ENCODE measurements at places on chromosomes 16 and 17.

DNA sequence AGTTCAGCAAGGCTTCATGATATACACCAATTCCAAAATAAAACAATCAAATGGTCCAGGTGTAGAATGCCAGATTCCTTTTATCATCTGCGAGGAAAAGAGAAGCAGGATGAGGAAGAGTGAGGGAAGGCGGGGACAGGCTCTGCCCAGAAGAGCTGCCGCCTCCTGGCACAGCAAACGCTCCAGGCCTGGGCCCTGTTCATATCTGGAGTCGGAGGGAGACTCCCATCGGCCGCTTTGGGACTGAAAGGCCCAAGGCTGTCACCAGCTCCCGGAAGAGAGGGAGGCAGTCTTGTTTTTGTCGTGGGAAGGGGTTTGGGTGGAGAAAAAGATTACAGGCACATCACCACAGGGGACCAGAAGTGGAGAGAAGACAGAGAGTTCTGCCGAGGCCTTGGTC lies 29.0 kb upstream of the SLC25A19 start:
- DNase-seq = no peak

GRCh38 chr17:46818929-46819859 lies 702 bp upstream of the WNT3 start:
- DNase-seq = no peak

- no peak for DNase-seq
Measured at GRCh38 chr16:65294165-65294564, 172.3 kb upstream of the CDH11 start.

DNA sequence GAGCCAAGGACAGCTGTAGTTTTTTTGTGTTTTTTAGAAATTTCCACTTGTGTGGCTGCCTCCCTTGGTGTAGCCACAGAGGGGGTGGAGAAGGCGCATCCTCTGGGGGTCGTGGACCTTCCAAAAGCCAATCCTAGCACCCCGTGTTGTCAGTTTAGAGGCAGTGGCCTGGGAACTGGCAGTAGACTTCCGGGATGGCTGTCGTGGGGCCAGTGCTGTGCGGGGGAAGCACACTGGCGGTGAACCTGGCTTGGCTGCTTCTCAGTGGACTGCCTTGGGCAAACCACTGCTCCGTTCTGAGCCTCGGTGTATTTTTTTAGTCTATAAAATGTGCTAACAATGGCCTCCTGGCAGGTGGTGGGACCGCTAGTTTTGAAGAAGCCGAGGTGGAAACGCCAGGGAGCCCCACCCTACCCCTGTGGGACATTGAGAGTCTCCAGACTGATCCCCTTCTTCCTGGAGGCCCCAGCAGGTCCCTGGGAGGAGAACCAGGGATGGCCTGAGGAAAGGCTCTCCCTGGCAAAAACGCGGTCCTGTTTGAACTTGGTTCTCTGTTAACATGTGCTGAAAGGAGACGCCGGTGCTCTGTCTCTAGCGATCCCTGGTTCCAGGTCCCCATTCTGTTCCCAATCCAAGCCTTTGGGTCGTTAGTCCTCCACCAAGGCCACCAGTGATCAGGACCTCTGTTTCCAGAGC lies 125.7 kb downstream of the CMIP start:
- no peak for DNase-seq

GRCh38 chr17:73064084-73064938 lies 28.2 kb downstream of the SLC39A11 start:
- DNase-seq = no peak

DNA sequence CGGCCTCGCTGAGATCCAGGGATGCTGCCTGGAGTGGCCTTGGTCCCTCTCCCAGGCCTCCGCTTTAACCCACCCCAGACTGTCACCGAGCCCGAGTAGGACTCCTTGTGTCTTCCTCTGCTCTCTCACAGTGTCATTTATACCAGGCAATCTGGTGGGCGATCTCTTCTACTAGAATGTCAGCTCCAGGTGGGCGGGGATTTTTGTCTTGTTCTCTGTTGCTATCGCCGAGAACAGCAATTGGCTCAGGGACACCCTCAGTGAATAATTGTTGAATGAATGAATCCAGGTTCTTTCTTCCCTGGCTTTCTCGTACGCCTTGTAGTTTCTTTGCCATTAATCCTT lies 591 bp downstream of the DHX38 start:
- no peak for DNase-seq

- no peak for DNase-seq
Measured at GRCh38 chr16:22625967-22626366, 115.3 kb downstream of the NPIPB5 start.

DNA sequence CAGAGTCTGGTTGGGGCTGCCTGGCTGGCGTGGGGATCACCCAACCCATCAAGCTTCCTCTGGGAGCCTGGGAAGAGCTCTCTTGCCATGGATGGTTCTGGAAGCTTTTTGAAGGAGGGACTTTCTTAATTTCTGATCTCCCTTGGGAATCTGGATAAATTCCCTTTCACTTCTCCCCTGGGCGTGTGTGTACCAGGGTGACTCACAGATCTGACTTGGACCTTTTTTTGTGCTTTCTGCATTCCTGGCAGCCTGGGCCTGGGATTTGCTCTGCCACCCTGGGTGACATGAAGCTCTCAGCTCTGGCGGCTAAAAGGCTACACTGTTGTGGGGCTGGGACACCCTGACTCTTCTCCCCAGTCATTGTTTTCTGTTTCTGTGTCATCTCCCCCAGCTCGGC lies 70.1 kb downstream of the ABCC1 start:
- DNase-seq = no peak

DNA sequence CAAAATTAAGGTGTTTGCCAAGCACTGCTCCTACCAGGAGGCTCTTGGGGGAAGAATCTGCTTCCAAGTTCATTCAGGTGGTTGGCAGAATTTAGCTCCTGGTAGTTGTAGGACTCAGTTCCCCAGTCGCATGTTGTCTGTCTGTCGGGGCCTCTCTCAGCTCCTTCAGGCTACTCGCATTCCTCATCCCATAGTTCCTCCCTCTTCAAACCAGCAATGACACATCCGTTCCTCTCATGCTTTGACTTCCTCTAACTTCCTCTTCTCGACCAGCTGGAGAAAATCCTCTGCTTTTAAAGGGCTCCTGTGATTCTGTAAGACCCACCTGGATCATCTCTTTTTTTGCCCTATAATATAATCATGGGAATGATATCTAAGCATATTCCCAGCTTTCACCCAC lies 108.1 kb downstream of the PMP22 start:
- no peak for DNase-seq

DNA sequence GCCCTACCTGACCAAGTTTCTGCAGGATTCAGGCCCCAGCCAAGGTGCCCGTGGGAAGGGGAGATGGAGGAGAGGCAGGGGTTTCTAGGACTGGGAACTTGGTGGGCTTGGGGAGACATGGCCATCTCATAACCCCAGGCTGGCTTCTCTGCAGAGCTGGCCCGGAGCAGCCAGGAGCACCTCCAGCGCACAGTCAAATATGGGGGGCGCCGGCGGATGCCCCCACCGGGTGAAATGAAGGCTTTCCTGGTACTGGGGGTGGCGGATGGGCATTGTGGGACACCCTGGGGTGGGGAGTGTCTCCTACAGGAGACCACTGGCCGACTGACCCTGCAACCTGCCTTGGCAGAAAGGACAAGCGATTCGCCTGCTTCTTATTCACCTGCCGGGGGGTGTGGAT lies 9.2 kb upstream of the SMIM5 start:
- DNase-seq = no peak

DNA sequence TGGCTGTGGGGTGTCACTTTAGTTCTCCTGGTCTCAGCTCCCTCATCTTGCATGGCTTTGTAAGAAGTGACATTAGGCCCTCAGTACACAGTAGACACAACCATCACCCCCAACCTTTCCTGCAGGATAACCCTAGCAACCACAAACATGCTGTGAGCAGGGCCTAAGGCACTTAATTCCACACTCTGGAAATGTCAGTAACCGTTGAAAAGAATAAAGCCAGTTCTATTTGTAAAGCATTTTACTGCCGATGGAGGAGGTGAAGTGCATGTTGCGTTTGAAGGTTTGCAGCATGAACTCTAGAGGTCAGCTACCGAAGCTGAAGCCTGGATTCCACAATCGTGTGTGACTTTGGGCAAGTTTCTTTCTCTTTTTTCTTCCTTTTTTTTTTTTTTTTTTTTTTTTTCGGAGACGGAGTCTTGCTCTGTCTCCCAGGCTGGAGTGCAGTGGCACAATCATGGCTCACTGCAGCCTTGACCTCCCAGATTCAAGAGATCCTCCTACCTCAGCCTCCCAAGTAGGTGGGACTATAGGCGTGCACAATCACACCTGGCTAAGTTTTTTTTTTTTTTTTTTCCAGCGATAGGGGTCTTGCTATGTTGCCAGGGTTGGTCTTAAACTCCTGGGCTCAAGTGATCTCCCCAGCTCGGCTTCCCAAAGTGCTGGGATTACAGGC lies 26.1 kb upstream of the TOB1 start:
- no peak for DNase-seq

DNA sequence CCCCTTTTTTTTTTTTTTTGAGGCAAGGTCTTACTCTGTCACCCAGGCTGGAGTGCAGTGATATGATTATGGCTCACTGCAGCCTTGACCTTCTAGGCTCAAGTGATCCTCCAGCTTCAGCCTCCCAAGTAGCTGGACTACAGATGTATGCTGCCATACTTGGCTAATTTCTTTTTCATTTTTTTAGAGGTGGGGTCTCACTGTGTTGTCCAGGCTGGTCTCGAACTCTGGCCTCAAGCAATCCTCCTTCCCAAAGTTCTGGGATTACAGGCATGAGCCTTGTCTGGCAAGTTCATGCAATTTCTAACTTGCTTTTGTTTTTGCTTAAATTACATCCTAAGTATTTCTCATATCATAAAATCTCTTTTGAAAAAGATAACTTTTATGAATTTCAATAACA lies 33.8 kb upstream of the NFAT5 start:
- DNase-seq = no peak

- DNase-seq = no peak
Measured at GRCh38 chr16:5882087-5882640, 784.6 kb upstream of the EEF2KMT start.

GRCh38 chr17:58621174-58621573 lies 70.7 kb downstream of the TEX14 start:
- no peak for DNase-seq

- no peak for DNase-seq
Measured at GRCh38 chr16:56457927-56458470, 6.6 kb downstream of the OGFOD1 start.

- no peak for DNase-seq
Measured at GRCh38 chr16:24939224-24939623, 75.9 kb downstream of the ARHGAP17 start.

GRCh38 chr16:89383095-89384003 lies 107.0 kb downstream of the ANKRD11 start:
- no peak for DNase-seq

- DNase-seq = no peak
Measured at GRCh38 chr17:61149862-61150362, 249.7 kb upstream of the TBX2 start.

GRCh38 chr16:67169642-67170167 lies 633 bp upstream of the NOL3 start:
- no peak for DNase-seq

- no peak for DNase-seq
Measured at GRCh38 chr16:78754713-78755112, 655.3 kb downstream of the WWOX start.

DNA sequence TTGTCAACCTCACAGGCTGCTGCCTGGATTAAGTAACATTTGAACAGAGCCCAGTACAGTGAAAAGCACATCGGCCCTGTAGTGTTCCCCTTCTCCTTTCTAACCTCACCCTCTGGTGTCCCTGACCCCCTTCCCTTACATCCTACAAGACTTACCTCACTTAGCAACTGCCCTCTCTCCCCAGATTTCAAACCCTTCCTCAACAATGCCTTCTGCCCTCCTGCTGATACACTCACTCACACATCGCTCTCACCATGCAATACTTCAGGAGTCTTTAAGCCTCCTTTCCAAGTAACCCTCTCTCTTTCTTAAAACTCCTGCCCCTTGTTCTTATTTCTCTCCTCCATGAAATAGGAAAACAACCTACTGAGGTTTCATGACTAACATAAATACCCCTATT lies 17.8 kb downstream of the ZZEF1 start:
- no peak for DNase-seq

DNA sequence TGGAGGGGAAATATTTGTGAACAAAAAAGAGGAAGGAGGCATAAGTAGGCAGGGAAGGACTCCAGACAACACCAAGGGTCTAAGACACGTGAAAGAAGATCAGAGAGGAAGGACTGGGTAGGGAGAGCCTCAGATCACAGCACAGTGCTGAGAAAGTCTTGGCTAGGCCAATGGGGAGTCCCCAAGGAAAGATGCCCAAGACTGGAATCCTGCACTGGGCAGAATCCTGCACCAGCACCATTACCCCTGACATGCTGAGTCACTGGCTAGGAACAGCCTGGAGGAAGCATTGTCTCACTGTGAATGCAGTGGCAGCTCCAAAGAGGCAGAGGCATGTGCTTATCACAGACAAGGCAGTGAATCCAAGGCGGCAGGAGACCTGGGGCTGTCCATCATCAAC lies 19.2 kb downstream of the CLEC19A start:
- no peak for DNase-seq

GRCh38 chr17:10799407-10799806 lies 4.5 kb downstream of the TMEM238L start:
- no peak for DNase-seq

DNA sequence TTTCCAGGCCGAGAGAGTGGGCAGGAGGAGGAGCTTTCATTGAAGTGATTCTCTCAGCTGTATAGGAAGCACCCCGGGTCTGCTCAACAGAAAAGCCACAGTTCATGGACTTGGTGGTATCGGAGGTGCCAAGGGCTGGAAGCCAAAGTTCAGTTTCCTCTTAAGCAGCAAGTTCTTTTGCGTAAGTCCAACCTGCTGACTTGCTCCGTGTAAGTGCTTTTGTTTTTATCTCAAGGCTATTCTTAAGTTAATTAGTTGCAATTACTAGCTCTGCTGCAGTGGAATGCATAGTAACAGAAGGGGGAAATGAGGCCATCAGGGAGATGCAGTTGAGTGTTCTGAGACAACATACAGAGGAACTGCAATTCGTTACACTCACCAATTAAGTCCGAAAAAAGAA lies 44.6 kb downstream of the SMIM36 start:
- DNase-seq = no peak

- no peak for DNase-seq
Measured at GRCh38 chr16:22320572-22321339, 23.5 kb downstream of the POLR3E start.

DNA sequence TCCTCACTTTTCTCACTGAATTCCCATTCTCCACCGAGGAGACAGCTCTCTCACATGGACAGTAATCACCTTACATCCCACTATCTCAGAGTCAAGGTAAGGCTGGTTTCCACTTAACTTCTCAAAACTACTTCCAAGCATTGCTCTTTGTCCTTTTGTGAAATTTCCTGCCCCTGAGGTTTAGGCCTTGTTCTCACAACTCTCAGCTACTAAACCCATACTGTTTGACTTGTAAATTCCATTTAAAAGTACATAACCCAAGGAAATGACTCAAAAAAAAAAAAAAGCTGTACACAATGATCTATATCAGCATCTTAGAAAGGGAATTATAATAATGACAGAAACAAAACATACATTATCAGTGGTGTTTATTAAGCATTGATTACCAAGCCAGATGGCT lies 8.8 kb downstream of the CDC27 start:
- no peak for DNase-seq

Data from stimulated activated CD4-positive, alpha-beta T cell treated with anti-CD3 and anti-CD28 coated beads, TNF-alpha, amount 100 ng/mL, for 1 hour (primary cell).